Effector CD4-positive, alpha-beta T cell (primary cell): ENCODE measurements at places on chromosomes 6 and 20.

GRCh38 chr20:7608250-7608649 is 332.0 kb downstream of the HAO1 start:
- DNase-seq = no peak

GRCh38 chr20:44495257-44495656 is 19.6 kb downstream of the TTPAL start:
- no peak for DNase-seq

DNA sequence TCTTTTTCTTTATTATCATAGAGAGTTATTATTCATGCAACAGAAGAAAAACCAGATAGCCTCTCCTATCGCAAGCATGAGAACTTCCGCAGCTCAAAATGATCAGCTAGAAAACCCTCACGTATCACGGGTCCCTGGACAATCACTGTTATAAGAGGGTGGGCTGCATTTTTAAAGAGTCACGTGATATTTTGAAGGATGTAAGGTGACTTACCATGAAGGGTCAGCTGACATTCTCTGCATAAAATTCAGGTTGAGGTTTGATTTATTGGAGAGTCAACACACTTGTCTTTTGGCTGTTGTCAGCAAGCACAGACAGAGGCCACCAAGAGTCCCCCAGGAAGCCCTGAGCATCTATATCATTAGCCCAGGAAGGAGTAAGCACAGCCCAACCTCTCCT is 39.5 kb downstream of the ID4 start:
- DNase-seq = no peak

- no peak for DNase-seq
Measured at GRCh38 chr6:113659762-113660404, 197.3 kb upstream of the MARCKS start.

DNA sequence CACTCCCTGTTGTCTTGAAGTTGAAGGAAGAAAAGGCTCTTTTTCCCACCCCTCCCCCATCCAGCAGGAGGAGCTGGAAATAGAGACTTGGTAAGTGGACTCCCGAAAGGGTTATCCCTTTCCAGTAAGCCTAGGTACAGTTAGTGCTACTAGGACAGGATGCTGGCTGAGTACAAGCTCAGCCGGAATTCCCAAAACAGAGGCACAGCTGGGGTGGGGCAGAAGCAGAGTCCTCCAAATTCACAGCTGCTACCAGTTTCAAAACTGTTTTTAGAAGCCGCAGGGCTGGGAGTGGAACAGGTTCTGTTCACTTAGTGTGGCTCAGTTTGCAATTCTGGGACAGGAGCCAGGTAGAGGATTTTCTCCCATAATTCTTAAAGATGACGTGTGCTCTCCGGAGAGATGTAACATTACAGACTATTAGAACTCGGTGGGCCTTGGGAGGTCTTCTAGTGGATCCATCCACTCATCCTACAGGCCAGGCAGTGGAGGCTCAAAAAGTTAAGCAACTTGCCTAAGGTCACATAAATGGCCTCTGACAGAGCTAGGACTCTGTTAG is 19.0 kb upstream of the UTRN start:
- no peak for DNase-seq

DNA sequence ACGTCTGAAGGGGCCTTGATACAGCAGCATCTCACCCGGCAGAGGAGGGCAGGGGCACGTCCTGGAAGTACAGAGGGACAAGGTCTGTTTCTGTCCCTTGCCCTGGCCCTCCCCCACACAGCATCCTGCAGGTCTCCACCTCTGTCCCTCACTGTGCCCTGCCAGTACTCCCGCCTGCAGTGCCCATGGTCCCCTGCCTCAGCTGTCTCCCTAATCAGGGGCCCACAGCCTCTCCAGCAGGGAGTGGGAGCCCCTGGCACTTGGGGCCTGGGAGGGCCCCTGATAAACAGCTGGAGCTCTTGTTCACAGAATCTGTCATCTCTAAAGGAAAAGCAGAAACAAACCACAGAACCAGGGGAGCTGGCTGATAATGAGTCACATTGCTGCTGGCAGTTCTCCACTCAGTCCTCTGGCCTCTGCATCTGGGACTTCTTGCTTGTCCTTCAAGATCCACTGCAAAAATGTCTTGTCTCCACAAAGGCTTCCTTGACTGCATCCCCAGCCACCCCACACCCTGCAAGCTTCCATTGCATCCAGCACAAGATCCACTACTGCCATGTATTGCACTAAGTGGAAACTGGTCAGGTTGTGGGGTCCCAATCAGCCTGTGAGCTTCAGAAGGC is 33.2 kb upstream of the TAF8 start:
- no peak for DNase-seq

DNA sequence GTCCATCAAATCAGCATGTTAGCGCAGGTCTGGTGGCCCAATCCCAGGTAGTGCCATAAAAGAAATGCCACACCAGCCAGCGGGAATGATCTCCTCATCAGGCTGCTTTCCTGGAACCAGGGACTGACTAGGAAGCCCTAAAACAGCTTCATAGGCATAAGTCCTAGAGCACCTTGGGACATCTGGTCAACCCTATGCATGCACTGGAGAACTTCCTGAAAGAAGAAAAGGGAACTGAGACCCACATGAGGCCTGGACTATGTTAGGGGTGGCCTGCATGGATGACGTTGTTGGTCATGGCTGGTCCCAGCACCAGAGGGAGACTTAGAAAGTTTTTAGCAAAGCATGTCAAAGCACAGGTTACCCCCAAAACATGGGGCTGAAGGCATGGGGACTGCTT is 7.6 kb upstream of the KCNK16 start:
- no peak for DNase-seq

- no peak for DNase-seq
Measured at GRCh38 chr6:25590986-25591385, 61.0 kb upstream of the SCGN start.

DNA sequence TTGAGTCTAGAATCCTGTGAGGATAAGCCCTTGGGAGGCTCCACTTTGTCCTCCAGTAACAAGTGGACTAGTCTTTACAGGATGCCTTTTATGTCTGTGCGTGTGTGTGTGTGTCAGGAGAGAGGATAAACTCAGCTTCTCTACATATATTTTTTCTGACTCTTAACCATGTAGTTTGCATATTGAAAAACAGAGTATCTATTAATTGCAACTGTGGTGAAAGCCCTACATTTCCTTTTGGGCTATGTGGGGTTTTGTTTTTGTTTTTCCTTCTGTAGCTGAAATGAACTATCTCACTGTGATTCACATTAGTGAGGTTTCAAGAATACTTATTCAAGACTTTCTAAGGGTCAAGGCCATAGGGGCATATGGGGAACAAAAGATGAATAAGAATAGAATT is 17.7 kb downstream of the TPBG start:
- no peak for DNase-seq

DNA sequence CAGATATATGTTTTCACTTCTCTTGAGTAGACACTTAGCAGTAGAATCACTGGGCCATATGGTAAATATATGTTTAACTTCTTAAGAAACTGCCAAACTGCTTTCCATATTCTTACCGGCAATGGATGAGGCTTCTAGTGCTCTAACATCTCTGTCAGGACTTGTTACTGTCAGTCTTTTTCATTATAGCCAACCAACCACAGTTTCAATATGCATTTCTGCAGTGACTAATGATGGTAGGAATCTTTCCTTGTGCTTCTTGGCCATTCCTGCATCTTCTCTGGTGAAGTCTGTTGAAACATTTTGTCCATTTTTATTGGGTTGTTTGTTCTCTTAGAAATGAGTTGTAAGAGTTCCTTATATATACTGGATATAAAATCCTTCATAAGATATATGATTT is 66.0 kb upstream of the SYNDIG1 start:
- no peak for DNase-seq

DNA sequence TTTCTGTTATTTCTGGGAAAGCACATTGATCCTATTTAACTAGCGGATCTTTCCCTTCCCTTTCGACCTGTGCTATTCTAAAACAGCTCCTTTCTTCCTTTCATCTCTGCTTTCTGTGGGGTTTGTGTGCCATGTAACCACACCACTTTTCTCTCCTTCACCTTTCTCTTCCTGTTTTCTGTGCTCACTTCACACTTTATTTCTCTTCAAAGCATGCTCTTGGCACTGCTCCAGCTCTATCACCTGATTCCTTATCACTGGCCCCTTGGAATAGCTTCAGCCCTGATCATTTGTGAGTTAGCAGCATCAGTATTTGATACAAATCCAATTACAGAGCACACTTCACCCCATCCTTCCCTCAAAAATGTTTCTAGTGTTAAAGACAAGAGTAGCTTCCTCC is 8.1 kb upstream of the METTL24 start:
- no peak for DNase-seq

GRCh38 chr6:166551754-166552495 is 34.6 kb downstream of the RAMACL start:
- no peak for DNase-seq

DNA sequence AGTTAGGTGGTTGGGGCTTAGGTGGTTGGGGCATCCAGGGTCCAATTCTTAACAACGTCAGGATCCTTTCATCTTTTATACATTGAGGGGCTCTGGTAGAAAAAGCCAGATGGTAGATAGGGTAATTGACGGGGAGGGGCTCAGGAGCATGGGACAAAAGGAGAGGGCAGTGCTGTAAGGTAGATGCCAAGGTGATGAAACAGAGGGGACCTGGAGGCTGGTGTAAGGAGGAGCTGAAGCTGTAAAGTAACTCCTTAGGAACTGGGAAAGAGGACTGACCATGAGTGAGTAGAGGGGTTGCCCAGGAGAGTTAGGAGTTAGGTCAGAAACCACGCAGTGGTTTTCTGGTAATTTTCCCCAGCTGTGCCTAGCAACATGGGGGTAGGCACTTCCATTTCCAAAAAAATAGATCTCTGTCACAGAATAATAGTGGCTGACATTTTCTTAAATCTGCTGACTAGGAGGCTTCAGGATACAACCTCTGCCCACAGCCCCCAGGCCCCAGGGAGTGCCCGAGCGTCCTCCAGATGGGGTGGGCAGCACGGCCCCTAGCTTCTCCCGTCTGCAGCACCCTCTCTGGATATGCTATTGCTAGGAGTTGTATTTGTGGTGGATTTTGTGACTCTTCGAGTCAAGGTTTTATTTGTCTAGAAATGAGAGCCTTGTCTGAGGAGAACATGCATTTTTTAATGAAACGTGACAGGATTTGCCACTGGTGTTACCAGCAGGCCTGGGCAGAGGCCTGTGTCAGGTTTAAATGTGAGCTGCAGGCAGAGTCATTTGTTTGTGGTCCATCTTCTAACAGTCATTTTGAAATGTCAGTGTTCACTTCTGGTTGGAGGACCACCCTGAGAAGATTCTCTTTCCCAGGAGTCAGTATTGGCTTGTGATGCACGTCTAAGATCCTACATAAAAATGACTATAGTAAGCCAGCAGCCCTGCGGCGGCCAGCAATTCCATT is 44.6 kb downstream of the TULP4 start:
- DNase-seq = no peak

- no peak for DNase-seq
Measured at GRCh38 chr6:119481976-119482375, 132.4 kb upstream of the MAN1A1 start.

DNA sequence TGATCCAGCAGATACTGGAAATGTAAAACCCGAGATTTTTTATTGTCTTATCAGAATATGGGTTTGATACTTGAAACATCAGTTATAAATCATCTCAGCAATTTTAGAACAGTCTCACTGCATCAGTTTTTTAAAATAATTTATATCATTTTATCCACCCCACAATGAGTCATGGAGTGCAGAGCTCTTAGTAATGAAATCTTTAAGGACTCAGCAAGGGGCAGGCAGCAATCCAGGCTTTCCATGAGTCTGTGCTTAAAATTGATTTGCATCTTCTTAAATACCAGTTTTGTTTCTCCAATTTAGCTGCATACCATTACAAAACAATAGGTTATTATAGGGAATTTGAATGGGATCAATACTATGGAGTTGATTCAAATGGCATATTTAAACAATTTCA is 832.3 kb downstream of the C6orf118 start:
- DNase-seq = no peak

DNA sequence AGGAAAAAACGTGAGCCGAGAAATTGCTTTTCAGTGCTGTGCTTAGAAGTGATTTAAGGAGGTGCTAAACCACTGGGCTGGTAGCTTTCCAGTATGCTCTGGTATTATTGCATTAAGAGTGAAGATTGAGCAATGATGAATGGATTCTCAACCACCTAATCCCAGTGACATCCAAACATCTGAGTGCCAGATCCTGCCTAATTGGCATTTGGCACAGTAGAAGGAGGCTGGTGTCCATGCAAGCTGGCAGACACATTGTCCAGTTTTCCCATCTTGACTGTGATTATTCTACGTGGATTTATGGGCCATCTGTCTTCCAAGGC is 398.0 kb upstream of the PLCB4 start:
- no peak for DNase-seq

DNA sequence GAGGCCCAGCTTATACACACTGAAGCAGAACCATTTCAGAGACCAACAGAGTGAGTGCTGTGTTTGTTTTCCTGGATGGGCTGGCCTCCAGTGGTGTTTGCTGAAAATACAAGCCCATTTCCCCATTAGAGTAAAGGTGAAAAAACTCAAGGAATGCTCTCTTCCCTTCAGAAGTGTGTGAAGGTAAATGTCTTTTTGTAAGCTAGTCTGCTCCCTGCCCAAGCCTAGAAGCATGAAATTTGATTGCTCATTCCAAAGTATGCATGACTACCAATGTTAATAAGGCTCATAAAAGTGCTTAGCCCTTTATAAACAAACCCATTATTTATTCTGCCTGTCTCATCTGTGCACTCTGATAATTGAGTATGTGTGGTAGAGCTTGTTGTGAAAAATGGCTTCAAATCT is 59.1 kb downstream of the ADGRF1 start:
- no peak for DNase-seq

DNA sequence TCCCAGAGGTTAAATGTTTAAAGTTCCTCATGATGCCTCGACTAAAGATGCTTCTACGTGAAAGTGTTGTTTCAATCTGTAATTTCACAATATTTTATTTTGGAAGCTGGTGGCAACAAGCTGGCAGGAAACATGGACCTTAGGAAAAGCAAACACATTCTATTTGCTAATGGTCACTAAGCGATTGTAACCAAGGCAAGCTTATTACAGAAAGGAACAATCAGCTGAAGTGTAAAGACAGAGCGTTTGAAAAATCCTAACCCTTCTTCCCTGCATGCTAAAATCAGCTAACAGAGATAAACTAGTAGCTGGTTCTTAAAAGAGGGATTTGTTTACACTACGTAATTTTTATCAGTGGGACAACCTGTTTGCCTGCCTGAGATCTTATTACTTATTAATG is 50.0 kb downstream of the IL20RA start:
- DNase-seq = no peak

DNA sequence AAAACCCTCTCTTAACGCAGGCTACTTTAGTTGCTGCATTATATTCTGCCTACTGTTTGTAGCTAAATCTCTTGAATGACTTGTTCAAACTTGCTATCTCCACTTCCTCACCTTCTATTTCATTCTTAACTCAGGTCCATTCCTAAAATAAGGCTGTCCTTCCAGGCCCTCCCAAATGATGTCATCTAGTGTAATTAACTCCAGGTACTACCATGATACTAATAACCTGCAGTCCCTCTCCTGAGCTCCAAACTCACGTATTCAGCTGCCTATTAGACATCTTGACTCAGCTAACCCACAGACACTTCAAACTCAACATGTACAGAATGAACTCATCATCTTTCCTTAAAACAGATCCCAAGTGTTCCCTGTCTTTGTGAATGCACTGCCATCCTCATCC is 10.5 kb upstream of the TOP1 start:
- DNase-seq = no peak

- DNase-seq = no peak
Measured at GRCh38 chr20:25286917-25287316, 39.0 kb downstream of the PYGB start.

GRCh38 chr20:33964441-33964840 is 29.3 kb upstream of the RALY start:
- DNase-seq = no peak

- DNase-seq = no peak
Measured at GRCh38 chr6:114195631-114196403, 147.0 kb downstream of the HS3ST5 start.
